Stimulated activated CD4-positive, alpha-beta T cell treated with anti-CD3 and anti-CD28 coated beads, Interleukin-15, amount 100 ng/mL, for 24 hours (primary cell): ENCODE measurements at places on chromosomes 16 and 17.

DNA sequence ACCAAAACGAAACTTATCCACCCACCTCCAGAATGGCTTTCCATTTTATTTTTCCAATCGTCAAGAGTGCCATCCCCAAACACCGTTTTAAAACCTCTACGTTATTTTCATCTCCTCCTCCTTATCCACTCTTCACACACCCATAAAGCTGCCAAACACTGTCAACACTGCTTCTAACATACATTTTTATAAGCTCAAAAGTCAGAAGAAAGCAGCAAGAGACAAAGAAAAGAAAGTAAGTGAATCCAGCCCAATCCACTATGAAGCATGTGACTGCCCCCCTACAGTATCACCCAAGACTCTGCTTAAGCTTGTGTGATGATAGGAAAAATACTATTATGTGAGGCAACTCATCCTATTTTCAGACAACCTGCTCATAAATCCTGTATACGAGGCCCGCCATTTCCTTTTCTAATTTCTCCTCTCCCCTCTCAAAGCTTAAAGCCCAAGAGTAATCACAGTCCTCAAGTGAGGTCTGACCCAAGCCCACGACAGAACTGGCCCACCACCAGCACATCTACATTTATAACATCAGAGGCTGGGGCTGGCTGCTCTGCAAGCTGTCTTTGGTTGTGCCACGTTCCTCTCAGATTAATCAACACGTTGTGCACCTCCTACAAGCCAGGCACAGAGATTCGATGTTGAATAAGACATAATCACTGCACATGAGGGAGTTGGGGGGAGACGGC, 16.3 kb downstream of the USP31 start:
- DNase-seq: no peak

DNA sequence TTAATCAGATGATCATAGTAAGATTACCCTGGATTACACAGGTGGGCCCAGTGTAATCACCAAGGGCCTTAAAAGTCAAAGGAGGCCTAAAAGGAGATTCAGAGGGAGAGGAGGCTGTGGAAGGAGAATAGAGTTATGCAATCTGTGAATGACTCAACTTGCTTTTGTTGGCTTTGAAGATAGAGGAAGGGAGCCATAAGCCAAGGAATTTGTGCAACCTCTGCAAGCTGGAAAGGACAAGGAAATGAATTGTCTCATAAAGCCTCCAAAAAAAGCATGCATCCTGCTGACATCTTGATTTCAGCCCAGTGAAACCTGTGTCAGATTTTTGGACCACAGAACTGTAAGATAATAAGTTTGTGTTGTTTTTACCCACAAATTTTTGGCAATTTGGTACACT, 109.6 kb downstream of the CNTNAP4 start:
- no peak for DNase-seq

- no peak for DNase-seq
Observed at GRCh38 chr16:35492225-35492624, 2032.8 kb downstream of the TP53TG3F start.

- DNase-seq: peak; percentile 30
Observed at GRCh38 chr17:51435171-51435552, 174.8 kb downstream of the UTP18 start.

DNA sequence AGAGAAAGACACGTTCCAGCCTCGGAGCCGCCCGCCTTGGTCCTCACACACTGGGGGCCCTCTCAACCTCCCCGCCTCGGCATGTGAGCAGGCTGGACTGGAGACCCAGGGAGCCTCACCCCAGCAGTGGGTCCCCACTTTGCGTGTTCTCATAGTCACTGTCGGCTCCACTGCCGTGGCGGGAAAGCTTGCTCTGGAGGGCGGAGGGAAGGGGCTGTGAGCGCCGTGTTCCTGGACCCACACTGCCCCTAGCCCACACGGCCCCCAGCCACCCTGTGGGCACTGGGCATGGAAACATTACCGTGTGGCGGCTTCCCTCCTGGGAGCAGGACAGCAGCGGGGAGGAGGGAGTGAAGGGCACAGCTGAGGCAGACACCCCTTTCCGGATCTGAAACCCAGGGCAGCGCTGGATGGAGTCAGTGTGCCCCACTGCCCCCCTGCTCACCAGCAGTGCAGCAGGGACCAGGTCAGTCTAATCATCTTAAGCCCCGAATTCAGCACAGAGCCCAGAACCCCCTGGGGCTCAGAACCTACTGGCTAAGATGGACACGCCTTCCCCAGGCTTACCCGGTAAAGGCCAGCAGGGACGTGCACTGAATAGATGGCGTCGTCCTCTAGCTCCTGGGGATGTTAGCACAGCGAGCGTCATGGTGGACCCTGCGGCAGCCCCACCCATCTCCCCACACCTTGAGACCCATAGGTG, 7.2 kb downstream of the TP53I13 start:
- DNase-seq: no peak

DNA sequence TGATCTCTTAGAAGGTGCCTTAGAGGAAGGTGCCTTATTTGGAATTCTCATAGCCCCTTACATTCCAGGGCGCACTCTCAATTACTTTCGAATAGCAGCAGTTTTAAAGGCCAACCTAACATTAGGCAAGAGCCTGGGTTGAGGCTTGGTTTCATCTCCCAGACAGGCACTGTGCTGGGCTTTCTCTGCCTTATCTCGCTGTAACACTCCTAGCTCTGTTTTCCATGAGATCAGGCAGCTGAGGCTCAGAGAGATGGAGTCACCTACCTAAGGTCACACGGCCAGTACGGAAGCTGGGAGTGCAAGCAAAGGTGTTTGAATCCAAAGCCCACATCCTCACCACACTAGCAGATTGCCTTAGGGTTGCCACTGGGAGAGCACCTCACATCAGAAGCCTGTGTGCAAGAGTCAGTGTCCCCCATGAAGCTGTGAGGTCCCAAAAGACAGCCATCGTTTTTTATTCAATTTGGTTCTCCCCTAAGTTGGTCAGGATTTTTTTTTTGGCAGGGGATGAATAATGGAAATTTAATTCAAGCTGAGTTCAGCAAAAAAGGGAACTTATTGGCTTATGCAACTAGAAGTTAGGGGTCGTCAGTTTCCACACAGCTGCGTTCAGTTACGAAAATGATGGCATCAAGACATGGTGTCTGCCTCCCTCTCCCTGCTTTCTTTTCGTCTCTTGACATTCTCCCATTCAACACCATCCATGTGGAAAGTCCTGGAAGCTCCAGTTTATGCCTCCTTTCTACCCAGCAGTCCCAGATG, 206.4 kb downstream of the KATNIP start:
- no peak for DNase-seq

- DNase-seq: peak; percentile 75
Observed at GRCh38 chr16:29811896-29812665, at the start of gene PRRT2. Gene PRRT2 (plus strand): TSS chr16:29812193. CDS start chr16:29813055, 862 bp downstream.

DNA sequence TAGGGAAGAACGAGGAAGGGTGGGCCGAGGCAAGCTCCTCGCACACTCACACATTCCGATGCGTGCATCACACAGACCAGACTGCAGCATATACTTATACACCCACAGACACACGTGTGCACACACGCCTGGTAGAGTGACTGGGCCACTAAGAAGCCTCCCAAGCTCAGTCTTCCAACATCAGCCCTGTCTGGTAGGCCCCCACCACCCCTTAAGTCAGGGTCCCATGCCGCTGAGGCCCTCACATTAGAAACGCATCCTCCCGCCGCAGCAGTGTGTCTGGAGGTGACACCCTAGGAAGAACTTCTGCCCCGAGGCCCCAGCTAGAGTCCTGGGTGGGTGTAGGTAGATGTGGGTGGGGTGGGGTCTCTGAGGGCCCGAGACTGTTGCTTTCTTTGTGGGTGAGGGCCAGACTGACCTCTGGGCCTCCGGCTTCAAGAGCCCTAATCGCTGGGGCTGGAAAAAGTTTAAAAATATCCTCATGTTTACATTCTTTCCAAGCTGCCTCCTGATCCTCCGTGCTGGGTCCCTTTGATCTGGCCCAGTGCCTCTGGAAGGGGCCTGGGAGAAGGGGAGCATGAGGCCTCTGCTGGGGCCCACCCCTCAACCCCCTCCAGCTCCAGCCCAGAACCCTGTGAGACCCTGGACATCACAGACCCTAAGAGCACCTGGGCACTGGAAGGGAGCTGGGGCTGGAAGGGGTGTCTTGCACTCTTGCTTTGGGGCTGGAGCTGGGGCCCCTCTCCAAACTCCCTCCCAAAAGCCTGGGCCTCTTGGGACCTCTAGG, 13.6 kb downstream of the CDH16 start:
- DNase-seq: no peak

DNA sequence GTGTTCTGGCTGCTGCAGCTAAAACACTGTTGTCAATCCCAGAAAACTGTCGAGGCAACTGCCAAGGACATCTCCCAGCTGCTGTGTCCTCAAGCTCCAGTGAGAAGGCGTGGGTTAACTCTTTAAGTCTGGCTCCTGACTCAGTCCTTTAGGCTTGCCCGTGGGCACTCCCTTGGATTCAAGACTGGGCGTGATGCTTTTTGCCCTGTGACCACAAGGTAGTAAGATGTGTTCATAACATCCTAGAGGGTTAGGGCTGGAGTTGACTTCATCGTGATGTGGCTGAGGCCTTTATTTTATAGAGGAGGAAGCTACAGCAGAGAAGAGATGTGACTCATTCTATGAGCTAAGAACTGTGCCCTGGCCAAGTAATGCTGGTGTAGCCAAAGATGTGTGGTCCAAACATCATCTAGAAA, 50.9 kb upstream of the TEKT3 start:
- DNase-seq: no peak

- peak; percentile 74 for DNase-seq
Observed at GRCh38 chr16:67278773-67279295, 498 bp upstream of the PLEKHG4 start.

DNA sequence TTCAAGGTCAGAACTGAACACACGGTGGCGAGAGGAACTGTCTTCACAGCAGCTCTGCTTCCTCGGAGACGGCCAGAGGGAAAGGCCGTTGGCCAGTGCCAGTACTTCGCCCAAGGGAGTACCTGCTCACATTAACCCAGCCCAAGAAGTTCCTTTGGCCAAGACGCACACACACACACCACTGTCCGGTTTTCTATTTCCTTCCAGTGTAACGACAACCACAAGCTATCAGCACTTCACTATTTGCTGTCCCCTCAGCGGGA, 744 bp upstream of the GGNBP2 start:
- DNase-seq: no peak

DNA sequence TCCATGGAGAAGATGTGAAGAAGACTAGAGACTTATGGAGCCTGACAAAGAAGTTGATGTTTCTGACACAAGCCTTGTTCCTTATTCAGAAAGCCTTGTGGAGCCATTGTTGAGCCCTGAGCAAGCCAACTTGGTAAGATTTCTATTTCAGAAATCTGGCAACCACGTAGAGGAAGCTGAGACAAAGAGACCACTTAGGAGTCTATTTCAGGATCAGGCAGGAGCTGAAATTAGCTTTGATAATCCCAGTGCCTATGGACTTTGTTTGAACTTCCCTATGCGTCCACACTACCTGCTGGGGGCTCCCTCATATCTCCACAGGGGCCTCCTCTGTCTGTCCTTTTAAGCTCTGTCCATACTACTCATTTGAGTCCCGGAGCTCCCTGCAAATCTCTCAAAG, 540.0 kb upstream of the GOT2 start:
- DNase-seq: no peak

GRCh38 chr16:1832838-1833454, 5.9 kb downstream of the FAHD1 start:
- DNase-seq: no peak

DNA sequence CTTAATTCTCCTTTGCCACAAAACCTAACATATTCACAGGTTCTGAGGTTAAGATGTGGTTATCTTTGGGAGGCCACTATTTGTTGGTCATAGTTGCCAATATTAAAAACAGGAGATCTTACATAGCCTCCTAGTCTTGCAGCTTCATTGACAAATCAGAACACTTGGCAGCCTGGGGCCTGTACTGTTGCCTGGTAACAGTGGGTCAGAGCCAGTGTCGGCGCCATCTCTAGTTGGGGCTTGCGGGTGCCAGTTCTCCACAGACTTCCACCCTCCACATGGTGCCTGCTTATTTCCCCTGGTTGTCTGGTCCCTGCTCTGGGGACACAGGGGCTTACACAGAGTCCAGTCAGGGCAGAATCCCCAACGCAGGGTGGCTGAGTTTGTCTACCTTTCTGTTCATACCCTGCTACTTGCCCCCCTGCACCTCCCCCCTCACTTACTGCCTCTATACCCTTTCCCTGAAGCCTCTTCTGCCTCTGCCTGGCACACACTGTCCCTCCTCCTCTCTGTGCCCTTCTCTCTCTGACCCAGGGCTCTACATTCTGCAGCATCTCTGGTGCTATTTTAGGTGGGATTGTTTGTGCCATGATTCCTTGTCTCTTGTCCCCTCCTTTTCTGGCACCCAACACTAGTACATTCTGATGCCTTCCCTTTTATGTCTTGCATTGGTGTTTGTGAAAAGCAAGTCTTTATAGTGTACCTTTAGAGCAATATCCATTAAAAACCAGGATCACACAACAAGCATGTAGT, 13.4 kb downstream of the EPN2 start:
- DNase-seq: no peak

GRCh38 chr17:77304746-77305473, 164.1 kb downstream of the SEC14L1 start:
- DNase-seq: no peak

DNA sequence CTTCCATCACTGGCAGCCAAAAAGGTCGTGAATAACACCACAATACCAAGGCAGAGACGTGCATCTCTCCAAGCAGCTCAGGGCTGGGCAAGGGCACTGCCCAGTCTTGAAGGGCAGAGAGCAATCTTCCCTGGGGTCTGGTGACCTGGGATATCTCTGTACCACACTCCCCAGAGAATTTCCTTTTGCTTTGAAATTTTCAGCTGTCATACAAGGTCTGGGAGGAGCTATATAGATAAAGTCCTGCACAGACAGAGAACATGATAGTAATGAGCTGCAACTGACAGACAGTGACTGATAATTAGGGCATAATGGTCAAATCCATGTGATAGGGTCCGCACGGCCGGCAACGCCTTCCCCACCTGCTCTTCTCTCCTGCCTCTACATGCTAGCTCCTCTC, 68.2 kb downstream of the DYNLRB2 start:
- DNase-seq: no peak

DNA sequence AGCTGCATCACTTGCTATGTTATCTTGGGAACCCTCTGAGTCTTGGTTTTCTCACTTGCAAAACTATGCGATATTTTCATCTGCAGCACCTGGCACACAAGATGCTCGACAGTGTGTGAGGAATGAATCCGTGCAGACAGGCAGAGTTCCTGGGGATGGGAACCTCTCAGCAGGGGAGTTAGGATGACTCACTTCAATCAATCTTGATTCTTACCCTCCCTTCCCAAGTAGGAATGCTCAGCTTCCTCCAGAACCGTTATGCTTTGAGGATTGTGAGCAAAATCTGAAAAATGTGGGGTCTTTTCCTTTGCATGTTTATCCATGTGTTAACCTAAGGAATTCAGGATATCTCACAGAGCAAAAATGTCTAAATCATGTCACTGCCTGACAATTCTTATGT, 68.9 kb upstream of the HNF1B start:
- no peak for DNase-seq
